Thoracic aorta (tissue), 2 donors: ENCODE measurements at places on chromosomes 7 and 10.

- DNase-seq, result no peak
Observed at GRCh38 chr7:50317697-50318669, 13.5 kb downstream of the IKZF1 start.

GRCh38 chr7:4203626-4204512 lies 478.2 kb upstream of the FOXK1 start:
- DNase-seq, result no peak

DNA sequence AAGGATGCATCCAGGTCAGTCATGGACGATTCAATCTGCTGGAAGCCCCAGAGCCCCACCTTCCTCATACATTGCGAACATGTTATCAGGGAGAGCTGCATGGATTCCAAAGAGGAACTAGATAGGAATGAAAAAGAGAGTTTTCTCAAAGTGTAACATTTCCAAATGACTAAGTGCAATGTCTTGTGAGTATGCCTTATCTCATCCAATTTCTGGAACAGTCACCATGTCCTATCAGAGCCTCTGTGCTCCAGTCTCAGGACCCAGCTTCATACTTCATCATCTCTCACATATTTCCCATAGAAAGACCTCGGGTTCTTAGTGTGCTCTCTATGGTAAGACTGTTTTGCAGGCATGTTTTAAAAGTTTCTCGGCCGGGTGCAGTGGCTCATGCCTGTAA lies 26.8 kb downstream of the ZC3HC1 start:
- DNase-seq, result no peak

GRCh38 chr10:78212060-78212785 lies 178.6 kb downstream of the RPS24 start:
- DNase-seq, result no peak

DNA sequence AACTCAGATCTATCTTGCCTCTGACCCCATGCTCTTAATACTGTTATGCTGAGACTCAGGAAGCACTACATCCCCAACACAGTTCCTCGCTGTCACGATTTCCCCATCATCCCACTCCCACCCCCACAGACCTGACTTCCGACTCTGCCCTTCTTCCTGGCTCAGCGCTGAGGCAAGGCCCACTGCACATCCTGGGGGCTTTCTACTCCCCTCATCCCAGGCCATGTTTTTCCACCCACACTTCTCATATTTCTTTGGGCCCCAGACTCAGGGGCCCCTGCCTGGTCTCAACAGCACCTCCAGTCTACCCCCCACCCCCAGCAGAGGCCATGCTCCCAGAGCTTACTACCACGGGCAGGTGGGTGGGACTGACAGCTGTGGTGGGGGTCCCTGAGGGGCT lies 7.7 kb upstream of the NDST2 start:
- DNase-seq, result no peak

DNA sequence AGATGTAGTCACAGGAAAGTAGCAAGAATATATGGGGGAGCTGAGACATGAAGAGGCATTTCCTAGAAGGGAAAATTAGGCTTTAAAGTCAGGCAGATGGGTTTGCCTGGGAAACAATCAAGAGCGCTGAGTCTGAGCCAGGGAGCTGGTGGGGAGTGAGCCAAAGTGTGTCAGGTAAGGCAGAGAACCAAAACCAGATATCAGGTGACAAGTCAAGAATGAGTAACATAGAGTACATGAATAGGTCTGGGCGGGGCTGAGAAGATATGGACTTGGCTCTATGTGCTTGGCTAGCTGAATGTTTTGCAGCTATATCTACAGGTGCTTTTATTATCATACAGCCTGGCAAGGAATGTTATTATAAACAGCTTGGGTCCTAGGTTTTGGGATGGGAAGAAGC lies 49.3 kb downstream of the GPR141 start:
- no peak for DNase-seq

DNA sequence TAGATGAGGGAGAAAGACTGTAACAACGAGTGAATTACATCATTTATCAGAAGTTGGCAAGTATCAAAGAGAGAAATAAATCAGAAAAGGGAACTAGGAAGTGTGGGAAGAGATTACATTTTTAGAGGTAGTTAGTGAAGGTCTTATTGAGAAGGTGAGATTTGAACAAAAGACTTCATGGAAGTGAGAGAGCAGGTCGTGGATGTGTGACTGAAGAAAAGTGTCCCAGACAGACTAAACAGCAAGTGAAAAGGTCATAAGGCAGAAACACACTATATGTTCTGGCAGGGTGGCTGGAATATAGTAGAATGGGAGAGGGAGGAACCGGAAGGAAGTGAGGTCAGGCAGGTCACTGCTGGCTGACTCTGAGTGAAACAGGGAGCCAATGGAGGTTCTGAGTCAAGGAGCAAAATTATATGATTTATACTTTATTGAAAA lies 35.7 kb upstream of the RHOBTB1 start:
- no peak for DNase-seq

DNA sequence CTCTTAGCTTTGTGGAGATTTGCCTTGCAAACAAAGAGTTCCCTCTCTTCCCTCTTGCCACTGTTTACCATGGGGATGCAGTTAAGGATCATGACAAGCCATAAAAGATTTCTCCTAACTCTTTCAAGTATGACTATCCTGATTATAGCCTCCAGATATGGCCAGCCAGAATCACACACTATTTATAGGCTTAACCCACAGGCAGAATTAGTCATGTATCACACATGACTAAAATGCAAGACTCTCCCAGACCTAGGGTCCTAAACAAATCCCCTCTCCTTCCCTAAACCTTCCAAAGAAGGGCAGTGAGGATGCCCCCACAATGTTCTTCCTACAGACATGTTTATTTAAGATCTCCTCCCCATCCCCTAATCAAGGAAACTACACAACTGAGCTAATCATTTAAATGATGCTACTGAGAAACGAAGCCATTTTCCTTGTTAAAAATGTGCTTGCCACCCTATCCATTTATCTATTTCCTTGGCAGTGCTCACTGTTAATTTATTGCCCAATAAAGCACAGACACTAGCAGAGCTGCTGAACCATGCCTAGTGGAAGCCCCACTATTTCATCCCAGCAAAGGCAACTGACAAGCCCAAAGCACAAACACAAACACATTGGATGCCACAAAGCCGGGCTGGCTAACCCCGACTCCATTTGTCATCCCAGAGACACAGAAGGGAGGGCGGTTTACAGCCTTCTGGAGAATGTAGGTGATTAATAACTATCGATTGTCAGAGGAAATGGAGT lies 363.4 kb downstream of the KCNMA1 start:
- no peak for DNase-seq

- DNase-seq, result no peak
Observed at GRCh38 chr10:25505466-25505865, 330.7 kb downstream of the GPR158 start.

DNA sequence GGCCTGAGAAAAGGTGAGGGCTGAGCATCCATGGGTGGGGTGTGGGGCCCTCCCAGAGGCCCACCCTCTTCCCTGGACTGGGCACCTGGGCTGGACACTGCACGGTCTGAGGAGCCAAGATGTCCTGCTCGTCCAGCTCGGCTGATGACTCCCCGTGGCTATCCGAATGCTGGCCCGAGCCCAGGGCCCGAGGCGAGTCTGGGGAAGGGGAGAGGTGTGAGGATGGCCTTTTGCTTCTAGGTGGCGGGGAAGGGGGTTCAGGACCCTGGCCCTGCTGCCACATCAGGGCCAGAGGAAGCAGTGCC lies 7.1 kb downstream of the NACAD start:
- DNase-seq, result no peak

DNA sequence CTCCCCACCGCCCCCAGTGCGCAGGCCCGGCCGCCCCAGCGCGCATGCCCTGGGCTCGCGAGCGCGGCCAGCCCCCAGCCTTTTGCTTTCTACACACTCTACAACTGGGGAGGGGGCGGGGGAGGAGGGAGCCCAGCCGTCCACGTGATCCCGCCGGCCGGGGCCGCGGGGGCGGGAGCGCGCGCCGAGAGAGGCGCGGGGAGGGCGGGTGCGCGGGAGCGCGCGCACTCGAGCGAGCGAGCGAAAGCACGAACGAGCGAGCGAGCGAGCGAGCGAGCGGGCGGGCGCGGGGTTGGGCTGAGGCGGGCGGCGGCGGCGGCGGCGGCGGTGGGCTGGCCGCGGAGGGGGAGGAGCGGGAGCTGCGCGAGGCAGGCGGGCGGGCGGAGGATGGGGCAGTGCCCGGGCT lies at the start of gene AUTS2:
Gene AUTS2, plus strand, starts transcription at position 395 of the 406 bp plus-strand sequence. CDS start 1,179 bp downstream, outside the sequence.
- DNase-seq, result peak; percentile 57

DNA sequence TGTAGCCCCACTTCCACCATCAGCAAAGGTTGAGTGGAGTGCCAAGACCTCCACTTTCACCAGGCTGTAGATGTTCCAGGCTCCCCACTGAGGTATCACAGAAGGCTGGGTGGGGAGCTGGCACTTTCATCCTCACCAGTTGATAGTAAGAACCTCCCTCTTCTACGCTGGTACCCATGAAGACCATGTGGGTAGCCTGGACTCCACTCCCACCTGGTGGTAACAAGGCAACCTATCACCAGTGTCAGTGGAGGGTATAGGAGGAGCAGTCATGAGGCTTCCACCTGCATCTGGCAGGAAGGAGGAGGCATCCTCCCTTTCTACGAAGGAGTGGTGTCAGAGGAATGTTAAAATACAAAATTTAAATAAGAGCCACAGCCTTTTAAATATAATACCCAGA lies 4.4 kb downstream of the SMIM30 start:
- DNase-seq, result no peak

- DNase-seq, result no peak
Observed at GRCh38 chr10:51638211-51638610, 61.2 kb downstream of the CSTF2T start.

- DNase-seq, result no peak
Observed at GRCh38 chr7:144941127-144941526, 105.3 kb upstream of the TPK1 start.

DNA sequence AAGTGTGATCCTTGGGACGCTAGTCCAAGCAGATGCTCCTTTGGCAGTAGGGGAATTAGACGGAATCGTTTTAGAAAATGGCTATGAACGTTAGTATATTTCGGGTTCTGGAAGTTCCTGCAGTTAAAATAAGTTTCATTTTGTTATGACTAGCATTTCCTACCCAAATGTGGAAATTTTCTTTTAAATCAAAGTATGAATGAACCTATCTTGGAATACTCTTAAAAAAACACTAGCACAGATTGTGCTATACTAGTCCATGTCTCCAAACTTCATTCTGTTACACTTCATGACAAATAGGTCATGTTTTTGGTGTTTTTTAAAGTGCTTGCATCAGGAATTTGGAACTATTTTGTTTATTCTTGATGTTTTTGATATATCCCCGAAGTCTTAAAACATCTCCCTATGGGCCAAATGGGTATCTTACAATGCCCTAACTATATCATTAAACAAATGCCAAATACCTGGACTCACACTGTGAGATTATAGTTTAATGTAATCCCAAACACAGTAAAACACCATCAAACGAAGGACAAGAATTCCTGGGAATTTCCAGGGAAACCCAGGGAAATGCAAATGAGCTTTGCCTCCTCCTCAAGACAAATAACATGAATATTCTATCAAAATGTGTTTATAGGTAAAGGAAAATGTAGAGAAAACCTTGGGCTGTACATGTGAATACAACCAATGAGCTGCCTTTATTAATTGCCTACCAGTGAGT lies 75.9 kb upstream of the PTPRZ1 start:
- no peak for DNase-seq

DNA sequence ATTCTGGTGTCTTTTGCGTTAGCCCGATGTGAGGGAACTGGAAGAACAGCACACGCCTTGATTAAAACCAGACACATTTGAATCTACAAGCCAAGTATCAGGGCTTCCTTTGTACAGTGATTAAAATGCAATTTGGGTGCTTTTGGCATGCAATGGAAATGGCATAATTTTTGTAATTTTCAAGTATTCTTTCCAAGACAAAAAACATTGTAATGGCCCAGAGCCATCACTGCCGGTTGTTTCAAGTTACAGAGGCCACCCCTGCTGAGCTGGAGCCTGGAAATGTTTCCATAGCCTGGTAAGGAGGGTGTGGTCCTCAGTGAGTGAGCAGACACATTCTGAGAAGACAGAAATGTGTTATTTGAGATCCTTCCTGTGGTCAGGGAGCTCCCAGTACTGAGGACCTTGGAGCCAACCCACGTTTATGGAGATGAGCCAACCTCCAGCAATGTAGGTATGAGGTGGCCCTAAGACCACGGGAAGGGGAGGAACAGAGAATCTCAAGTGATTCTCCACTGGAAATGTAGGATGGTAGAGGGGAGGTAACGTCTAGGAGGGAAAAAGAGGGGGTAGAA lies 20.9 kb downstream of the TEX36 start:
- DNase-seq, result no peak

DNA sequence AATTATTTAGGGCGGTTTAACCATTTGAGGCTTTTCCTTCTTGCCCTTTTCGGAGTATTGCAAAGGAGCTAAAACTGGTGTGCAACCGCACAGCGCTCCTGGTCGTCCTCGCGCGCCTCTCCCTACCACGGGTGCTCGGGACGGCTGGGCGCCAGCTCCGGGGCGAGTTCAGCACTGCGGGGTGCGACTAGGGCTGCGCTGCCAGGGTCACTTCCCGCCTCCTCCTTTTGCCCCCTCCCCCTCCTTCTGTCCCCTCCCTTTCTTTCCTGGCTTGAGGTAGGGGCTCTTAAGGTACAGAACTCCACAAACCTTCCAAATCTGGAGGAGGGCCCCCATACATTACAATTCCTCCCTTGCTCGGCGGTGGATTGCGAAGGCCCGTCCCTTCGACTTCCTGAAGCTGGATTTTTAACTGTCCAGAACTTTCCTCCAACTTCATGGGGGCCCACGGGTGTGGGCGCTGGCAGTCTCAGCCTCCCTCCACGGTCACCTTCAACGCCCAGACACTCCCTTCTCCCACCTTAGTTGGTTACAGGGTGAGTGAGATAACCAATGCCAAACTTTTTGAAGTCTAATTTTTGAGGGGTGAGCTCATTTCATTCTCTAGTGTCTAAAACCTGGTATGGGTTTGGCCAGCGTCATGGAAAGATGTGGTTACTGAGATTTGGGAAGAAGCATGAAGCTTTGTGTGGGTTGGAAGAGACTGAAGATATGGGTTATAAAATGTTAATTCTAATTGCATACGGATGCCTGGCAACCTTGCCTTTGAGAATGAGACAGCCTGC lies 3.1 kb downstream of the FZD1 start:
- DNase-seq, result no peak

GRCh38 chr10:97028126-97028831 lies 157.5 kb downstream of the SLIT1 start:
- no peak for DNase-seq

- DNase-seq, result no peak
Observed at GRCh38 chr10:30058570-30059132, 735 bp downstream of the JCAD start.

GRCh38 chr10:132118366-132118765 lies 52.6 kb downstream of the JAKMIP3 start:
- no peak for DNase-seq

- DNase-seq, result no peak
Observed at GRCh38 chr10:369684-370448, 234.6 kb downstream of the ZMYND11 start.

DNA sequence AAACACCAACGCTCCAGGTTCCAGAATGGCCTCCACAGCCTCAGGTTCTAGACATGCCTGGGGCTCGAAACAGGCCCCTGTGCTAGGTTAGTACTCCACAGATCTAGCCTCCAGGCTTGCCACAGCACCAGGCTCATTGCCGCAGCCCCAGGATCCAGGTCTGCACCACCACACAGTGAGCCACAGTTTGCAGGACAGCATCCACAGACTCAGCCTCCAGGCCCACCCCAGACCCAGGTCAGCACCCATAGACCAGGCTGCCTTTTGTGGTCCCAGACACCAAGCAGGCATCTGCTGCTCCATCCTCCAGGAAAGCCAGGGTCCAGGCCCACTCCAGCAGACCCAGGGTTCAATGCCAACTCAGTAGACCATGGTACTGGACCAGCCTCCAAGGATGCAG lies 132.3 kb upstream of the VSTM2A start:
- no peak for DNase-seq
